Astrocyte of the cerebellum (primary cell): ENCODE measurements at places on chromosomes 6 and 20.
A peak's percentile ranks its signal among the peaks of the same experiment; 100 is the strongest.

GRCh38 chr20:23407781-23408464 is 13.4 kb downstream of the NAPB start:
- no peak for DNase-seq

DNA sequence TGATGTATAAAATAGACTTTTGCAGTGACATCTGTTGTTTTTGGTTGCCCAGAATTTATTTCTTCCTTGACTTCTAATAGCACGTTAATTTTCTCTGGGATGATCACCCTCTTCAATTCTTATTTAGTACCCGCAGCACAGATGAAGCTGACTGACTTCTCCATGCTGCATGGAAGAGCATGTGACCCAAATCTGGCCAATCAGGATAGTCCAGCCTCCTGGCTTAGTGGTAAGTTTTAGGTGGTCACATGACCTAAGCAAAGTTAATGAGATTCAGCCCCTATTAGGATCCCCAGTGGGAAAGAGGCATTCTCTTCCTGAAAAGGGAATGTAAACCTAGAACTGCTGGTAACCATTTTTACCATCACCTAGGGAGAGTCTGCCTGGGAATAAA is 13.8 kb upstream of the SIRT5 start:
- DNase-seq, result no peak

DNA sequence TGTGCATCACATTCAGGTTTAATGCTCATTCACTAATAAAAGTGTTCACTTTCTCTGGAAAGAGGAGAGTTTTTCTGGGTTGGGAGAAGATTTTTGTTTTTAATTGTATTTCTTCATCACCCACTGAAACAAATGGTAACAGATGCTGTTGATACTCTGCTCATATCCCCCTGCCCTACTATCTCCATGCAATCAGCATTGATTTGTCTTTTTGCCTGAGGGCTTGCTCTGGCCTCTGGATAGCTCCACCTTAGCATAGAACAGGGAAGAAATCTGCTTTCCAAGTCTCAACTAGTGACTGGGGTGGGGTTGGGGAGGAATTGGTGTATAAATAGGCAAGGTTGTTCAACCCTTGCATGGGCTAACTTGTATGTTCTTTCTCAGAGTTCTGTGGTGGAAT is 296.4 kb downstream of the KHDRBS2 start:
- no peak for DNase-seq

GRCh38 chr6:154526996-154527395 is 16.5 kb upstream of the CNKSR3 start:
- DNase-seq, result no peak

- DNase-seq, result no peak
Measured at GRCh38 chr6:36227379-36228228, 31.1 kb downstream of the BRPF3 start.

DNA sequence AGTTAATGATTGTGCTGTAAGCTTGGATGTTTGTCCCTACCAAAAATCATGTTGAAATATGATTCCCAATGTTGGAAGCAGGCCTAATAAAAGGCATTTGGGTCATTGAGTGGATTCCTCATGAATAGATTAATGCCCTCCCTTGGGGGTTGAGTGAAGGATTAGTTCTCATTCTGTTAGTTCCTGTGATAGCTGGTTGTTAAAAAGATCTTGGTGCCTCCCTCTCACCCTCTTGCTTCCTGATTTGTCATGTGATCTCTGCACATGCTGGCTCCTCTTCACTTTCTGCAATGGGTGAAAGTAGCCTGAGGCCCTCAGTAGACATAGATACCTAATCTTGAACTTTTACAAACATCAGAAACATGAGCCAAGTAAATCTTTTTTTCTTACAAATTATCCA is 115.6 kb upstream of the HCRTR2 start:
- no peak for DNase-seq

- DNase-seq, result peak; percentile 32
Measured at GRCh38 chr6:36029464-36029863, 1.9 kb downstream of the MAPK14 start.

GRCh38 chr6:57104336-57104735 is 14.3 kb downstream of the ZNF451 start:
- DNase-seq, result no peak

GRCh38 chr6:134402372-134402984 is 84.6 kb upstream of the SGK1 start:
- DNase-seq, result no peak

GRCh38 chr6:117910549-117910948 is 3.5 kb downstream of the SLC35F1 start:
- DNase-seq, result no peak

- DNase-seq, result no peak
Measured at GRCh38 chr20:20547221-20547875, 165.1 kb downstream of the RALGAPA2 start.

DNA sequence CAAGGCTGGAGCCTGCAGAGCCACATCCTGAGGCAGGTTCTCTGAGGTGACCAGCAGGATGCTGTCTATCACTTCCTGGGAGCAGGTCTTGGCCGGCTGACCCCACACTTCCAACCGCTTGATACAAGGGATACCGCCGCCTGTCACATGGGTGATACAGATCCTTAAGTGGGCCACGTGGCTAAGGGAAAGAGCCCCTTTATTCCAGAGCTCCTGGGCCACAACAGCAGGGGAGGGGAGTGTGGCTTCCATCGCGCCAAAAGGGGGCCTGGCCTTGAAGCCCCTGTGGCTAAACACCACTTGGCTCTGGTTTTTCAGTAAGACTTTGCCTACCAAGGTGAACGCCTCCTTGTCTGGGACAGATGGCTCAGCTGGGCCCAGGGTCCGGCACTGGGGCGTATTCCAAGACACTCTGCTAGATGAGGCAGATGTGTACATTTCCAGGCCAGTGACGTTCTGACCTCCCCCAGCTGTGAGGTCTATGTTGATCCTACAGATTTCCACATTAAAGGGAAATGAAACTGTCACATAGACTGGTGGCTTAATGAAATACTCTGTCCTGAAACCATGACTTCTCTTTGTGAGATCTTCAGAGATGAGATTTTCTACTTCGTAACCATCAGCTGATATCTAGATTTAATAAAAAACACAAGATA is 37.6 kb upstream of the AVP start:
- DNase-seq, result no peak

GRCh38 chr6:9140172-9140571 is 704.8 kb upstream of the SLC35B3 start:
- no peak for DNase-seq

- no peak for DNase-seq
Measured at GRCh38 chr6:165939047-165939446, 228.6 kb downstream of the TBXT start.

GRCh38 chr6:38168699-38169098 is 349.2 kb downstream of the ZFAND3 start:
- DNase-seq, result no peak

GRCh38 chr20:42379385-42379784 is 761.2 kb upstream of the CHD6 start:
- DNase-seq, result no peak

DNA sequence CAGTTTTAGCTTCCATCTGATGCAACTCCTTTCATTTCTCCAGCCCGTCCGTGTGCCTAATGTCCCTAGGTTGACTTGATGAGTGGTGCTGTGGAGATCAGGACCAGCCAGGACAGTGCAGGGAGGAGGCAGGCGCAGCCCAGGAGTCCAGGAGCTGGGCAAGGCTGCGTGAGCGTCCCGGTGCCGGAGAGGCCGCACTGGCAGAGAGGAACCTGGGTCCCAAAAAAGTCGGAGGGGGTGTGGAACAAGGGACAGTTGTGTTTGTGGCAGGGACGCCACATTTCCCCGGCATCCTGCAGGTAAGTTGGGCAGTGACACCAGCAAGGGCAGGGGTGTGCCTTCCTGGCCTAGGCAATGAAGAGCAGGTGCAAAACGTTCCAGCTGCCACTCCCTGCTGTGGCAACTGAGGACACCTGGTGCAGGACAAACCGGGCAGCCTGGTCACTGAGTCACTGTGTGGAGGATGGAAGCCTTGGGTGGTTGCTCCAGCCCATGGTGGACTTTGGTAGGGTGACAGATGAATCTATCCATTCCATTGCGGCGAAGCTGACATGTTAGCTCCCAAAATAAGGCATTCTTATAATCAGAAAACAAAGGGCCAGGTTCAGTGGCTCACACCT is 53.2 kb downstream of the RAMACL start:
- no peak for DNase-seq

DNA sequence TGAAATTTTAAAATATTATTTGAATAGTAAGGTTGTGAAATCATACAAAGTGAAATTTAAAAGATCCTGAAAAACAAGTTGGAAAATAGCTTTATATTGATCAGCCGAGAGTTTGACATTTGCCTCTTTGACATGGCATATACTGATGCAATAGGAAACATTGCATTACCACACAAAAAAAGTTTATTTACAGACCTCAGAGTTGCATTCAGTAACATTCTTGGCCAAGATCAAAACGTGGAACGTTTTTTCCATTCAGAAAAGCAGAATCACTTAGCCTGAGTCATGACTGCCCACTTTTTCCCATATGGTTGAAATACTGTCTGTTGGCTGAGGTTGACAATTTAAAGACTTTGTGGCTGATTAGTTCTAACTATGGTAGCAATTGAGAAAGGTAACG is 55.1 kb upstream of the BACH2 start:
- DNase-seq, result no peak

- DNase-seq, result no peak
Measured at GRCh38 chr6:123518441-123519188, 118.1 kb downstream of the TRDN start.

DNA sequence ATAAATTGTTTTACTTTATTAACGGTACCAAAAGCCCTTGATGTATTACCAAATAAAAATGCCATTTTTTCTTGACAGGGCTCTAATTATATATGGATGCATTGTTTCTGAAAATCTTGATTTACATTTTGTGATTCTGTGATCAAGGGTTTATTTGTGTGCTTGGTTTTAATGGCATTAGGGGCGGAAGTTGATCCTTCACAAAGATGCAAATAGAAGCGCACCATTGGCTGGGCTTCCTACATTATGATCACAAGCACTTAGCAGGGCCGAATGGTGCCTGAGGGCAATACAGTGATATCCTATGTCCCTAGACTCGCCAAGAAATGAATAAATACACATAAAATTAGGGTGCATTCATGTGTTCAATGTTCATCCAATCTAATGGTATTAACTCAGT is 172.9 kb upstream of the UST start:
- no peak for DNase-seq

GRCh38 chr6:117520603-117521395 is 38.3 kb downstream of the DCBLD1 start:
- DNase-seq, result no peak

- no peak for DNase-seq
Measured at GRCh38 chr20:58626051-58626450, 25.0 kb upstream of the STX16 start.

DNA sequence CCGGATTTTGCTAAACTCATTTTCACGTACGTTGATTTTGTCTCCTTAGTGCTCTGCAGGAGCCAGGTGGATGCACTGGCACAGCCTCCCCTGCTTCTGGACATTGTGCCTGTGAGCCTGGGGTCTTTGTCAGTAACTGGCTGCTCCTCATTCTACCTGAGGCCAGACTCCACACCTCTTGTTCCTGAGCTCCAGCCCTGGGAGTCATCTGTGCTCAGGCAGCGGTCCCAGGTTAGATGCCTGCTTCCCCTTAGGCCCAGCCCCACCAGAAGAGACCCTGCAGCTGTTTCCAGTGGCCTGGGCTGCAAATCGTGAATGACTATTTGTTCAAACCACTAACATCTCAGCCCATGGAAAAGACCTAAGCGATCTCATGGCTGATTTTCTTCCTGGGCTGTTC is 129.1 kb downstream of the ERMARD start:
- DNase-seq, result no peak

DNA sequence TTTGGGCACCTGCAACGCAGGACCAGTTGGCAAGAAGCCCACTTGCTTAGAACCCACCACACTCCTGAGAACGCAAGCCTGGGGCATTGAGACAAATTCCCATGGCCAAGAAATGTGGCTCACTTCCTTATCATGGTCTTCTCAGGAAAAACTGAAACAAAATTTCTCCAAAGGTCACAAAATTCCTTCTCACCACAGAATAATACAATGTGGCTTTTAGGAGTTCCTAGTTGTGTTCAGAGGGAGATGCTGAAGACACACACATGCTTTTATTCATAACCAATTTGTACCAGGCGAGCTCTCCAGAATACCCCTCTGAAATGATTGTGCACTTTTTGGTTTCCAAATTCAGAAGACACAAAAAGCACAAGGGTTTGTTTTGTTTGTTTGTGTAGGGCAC is 31.6 kb downstream of the ADTRP start:
- no peak for DNase-seq

GRCh38 chr20:41224281-41224680 is 86.9 kb downstream of the PLCG1 start:
- DNase-seq, result no peak

GRCh38 chr6:43062818-43063217 is 3.4 kb downstream of the KLC4 start:
- DNase-seq, result no peak

DNA sequence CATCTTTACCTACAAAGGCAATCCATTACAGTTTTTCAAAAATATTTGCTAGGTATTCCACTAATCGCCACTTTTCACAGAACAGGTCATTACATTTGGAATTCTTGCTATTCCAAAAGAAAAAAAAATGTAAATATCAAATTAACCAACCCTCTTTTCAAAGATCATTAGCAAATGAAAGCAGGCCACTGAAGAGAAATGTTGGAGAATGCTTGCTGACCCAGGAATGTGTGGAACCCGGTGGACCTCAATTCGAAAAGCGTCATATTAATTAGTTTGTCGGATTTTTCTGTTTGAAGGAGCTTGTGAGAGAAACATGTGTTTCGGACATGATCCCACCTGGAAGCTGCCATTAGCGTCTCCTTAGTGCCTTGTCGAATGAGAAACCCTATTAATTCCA is 27.9 kb upstream of the SERPINB9 start:
- no peak for DNase-seq

DNA sequence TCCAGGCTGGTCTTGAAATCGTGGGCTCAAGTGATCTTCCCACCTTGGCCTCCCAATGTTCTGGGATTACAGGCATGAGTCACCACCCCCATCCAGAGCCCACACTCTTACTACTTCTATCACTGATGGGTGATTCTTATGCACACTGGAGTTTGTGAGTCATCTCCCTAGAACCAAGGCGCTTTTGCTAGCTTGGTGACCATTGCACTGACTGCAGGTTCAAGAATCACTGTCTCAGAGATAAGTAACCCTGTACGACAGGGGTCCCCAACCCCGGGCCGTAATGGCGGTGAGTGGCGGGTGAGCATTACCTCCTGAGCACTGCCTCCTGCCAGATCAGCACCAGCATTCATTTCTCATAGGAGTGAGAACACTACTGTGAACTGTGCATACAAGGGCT is 118.8 kb downstream of the MAP3K7 start:
- no peak for DNase-seq

DNA sequence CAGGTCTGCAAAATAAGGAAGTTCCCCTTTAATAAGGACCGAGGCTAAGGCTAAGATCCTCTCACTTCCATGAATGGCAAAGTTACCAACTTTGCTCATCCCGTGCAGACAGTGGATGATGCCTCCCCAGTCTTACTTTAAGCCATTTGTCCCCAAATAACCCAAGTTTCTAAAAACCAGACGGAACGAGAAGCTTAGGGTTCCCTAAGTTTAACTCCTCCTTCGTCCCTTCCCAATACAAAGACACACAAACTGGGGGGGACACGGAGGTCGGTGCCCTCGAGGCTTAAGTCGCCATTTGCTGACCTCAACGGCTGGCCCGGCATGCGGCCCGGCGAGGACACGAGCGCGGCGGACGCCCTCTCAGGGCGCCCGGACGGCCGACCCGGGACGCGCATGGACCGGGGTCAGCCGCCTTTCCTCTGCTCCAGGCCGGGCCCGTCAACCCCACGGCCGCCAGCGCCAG is 527 bp downstream of the FBXO30 start:
- peak; percentile 6 for DNase-seq
